ENCODE measurements at places on chromosomes 4 and X.

GRCh38 chrX:352582-353314 is 34.0 kb downstream of the PPP2R3B start:
- no peak for DNase-seq

DNA sequence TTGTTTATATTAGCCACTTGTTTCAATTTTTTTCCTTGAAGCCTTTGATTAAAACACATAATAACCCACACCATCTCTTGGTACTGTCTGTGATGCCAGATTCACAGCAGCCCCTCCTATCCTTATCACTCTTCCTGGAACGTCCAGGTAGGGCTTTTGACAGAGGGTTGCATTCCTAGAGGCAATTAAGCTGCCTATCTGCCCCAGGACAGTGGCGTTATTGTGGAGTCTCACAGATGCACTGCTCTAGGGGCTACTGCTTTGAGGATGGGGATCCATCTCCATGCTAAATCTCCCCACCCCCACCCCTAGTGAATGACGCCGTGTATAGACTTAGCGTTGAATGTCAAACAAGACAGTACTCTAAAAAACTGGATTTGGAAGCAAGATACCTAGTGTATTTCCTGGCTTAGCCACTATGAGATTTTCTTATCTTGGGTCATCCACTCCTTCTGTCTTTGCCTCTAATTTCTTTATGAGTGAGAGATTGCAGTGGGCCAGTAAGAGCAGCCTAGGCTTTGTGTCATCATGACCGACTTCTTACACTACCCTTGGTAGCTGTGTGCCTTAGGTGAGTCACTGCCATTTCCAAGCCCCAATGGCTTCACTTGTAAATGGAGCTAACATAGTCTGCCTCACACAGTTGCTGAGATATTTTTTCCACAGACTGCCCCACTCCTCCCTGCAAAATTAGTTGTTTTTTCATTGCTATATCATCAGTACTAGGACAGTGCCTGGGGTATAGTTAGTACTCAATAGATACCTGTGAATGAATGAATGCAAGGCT is 90.9 kb downstream of the EGF start:
- peak; percentile 10 for DNase-seq

- DNase-seq = no peak
These were observed 190.8 kb downstream of the HTR2C start for GRCh38 chrX:114774691-114775090.

- no peak for DNase-seq
These were observed 38.1 kb downstream of the SEC31A start for GRCh38 chr4:82852751-82853285.

DNA sequence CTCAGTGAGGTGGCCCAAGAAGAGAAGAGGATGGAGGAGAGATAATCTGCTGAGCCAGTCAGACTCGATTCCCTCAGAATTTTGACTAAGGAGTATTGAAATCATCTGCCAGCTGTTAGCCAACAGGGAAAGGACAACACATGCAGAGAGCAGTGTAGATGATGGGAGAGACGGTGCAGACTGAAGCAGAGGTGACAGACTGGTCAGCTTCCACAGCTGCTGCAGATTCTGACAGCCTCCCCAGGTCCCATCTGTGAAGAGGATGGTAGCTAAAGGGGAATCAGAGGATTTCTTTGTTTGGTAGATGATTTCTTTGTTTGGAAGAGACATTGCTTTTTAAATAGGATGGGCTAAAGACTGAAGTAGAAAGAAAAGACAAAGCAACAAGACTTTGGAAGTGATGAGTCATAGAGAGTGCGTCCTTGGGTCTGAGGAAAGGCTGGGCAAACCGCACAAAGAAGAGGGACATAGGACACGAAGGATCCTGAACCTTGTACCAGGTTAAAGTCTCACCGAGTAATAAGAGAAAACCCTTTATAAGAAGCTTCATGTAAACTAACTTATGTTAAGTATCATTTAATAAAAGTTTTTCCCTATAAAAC is 27.6 kb downstream of the INTU start:
- no peak for DNase-seq

DNA sequence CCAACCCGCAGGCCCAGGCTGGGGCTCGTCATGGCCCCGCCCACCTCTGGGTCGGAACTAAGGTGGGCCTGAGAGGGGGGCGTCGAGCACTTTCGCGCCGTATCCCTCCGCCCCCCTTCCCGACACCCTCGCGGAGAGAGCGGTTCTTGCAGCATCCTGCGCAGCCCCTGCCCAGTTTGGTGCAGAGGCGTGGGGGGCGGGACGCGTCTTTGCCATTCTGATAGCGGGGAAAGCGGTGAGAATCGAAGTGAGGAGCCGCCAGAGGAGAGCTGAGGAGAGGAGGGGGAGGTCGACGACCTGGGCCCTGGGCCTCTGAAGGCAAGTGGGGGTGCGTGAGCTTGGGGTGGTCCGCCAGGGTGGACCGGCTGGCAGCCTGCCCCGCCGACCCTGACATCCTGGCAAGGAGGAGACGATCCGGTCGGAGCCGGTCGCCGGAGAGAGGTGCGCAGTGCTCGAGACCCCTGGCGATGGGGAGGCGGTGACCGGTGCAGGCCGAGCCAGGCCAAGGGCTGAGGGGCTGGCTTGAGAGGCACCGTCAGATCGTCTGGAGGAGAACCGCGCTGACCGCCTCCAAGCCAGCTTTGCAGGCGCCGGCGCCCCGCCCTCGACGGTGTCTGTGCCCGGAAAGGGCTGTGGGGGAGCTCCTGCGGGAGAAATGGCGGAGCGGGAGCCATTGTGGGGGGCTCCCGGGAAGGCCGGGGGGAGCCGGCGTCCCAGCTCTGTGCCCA is 25.5 kb downstream of the GPRASP3 start:
- DNase-seq = peak; percentile 21

DNA sequence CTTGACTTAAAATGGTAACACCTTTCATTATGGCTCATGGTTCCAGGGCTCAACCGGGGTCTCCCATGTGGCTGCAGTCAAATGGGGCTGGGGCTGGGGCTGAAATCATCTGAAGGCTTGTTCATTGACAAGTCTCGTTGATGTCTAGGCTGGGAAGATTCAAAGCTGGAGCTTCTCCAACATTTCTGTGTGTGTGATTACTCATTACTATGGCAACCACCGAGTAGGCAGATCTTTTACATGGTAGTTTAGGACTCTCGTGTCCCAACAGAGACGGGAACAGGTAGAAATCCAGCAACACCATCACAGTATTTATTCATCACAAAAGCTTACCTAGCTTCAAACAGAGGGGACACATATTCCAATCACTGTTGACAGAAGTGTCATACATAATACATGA is 7.8 kb downstream of the YTHDC1 start:
- peak; percentile 61 for DNase-seq

DNA sequence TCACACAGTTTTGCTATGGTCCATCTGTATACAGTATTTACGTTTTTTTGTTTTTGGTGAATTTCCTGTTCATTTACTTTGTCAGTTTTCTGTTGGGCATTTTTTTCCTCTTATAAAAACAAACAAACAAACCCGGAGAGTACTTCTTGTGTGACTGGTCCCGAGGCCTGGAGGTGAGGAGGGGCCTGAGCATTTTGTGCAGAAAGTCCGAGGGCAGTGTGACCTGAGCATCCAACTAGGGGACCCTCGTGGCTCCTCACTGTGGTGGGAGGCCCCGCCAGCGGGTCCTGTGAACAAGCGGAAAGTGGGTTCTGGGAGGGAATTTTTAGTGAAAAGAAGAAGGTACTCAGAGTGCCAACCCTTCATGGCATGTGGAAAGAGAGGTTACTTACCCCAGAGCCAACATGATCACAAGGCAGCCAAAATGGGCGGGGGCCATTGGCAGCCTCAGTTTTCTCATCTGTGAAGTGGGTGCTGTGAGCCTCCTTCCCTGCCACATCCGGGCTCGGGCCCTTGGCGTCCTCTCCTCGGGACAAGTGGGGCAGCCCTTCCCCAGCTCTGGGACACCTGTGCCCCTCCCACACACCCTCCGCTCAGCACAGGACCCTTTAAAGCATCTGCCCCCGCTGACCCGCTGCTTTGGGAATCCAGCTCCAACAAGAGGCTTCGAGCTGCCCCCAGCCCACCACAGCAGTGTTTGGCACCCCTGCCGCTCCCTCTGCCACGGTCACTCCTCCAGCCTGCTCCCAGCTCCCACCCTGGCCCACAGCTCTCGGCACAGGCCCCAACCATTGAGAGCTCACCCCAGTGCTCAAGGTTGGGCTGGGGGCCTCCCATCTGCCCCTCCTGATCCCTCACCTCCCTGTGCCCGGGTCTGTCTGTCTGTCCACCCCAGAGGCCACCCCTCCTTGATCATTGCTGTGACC is 22.8 kb upstream of the GPR78 start:
- DNase-seq = no peak

GRCh38 chr4:132445386-132445785 is 703.7 kb upstream of the PCDH10 start:
- no peak for DNase-seq

- DNase-seq = no peak
These were observed 203.0 kb downstream of the AFAP1 start for GRCh38 chr4:7736436-7737267.

GRCh38 chr4:2070421-2071251 is 11.5 kb downstream of the NAT8L start:
- no peak for DNase-seq

- DNase-seq = peak; percentile 19
These were observed 190.1 kb downstream of the NSUN7 start for GRCh38 chr4:40939856-40940255.

DNA sequence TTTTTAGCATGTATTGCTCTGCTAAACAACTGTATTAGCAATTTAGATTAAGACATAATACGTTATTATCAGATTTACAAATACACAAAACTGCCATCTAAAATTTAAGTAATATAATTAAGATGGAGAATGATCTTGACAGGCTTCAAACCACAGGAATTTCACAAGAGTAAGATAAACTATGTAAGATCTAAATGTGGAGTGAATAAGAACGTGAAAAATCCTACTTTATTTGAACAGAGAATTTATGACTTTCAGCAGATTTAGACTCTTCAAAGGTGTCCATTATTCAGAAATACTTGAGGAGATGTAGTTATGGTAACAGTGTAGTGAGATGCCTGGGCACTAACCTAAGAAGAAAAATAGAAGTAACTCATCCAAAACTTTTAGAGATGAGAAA is 73.2 kb downstream of the SLC4A4 start:
- DNase-seq = peak; percentile 83

GRCh38 chr4:163694385-163694784 is 199.9 kb downstream of the TMA16 start:
- peak; percentile 90 for DNase-seq

DNA sequence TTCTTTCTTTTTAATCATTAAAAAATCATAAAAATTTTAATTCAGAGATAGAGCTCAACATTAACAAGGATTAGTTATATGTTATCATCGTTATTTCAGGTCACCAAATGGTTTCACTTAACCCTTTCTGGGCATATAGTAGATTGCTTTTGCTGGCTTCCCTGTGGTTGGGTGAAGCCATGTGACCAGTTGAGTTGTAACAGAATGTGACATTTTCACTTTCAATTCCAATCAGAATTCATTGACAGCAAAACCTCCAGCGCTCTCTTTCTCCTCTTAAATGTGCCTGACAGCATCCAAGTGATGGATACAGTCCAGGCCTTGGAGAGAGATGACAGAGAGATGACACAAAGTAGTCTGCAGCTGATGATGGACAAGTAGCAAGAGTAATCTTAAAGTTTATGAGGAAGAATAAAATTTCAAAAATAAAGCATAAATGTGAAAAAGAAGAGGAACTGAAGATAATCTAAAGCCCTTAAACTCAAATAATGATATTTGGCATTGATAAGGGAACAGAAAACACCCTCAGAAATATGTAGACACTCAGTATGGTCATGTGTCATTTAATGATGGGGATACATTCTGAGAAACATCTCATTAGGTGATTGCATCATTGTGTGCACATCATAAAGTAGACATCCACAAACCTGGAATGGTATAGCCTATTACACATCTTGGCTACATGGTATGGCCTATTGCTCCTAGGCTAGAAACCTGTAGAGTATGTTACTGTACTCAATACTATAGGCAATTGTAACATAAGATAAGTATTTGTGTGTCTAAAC is 92.3 kb upstream of the QRFPR start:
- no peak for DNase-seq

- no peak for DNase-seq
These were observed 79.1 kb upstream of the SLC6A14 start for GRCh38 chrX:116357329-116357728.

- DNase-seq = peak; percentile 72
These were observed 32.3 kb upstream of the ZFX start for GRCh38 chrX:24117258-24117657.

- DNase-seq = no peak
These were observed 50.3 kb downstream of the EFNB1 start for GRCh38 chrX:68878977-68879645.

DNA sequence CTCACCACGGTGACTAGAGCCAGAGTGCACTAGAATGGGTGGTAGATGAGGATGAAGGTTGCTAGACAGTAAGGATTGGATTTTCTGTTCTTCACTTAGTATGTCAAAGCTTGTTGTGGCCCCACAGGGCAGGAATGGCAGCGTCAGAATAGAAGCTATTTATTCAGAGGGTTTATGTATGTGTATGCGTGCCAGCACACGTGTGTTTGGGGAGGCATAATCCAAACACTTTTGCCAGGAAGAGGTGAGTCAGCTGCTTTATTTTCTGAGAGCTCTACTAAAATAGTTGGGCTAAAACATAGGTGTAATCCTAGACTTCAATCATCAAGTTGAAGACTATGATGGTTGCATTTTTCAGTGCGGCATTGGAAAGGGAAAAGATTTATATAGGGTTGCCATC is 1.2 kb upstream of the MAGEE2 start:
- DNase-seq = no peak
